NCI-H510A treated with DMSO at 0.1 percent for 48 hours (cell line): ENCODE measurements at places on chromosomes 6 and 20.

DNA sequence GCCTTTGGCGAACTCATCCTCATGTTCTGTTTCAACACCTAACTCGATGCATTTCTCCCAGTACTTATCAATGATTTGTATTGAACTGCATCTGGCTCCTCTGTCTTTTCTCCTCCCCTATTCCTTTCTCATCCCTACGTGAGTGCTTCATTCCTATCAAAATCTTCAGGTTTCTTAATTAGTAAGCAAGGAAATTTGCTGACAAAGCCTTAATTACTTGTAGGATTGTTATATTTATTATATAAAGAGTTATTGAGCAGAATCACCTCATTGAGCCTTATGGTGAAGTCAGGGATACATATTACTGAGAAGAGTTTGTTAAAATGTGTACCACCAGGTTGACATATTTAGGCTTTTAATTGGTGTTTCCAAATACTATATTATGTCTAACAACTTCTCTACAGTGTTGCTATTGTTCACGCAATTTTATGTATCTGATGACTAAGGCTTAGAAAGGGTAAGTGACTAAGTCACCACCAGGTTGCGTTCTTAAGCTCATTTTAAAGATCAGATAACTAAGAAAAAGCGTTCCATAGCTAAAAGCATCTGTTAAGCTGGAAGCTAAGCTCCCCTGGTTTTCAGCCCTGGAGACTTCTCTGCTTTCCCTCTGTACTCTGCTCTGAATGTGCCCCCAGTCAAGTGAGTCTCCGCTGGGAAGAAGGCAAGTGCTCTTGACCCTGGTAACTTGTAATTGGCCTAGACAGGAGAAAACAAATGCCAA lies 18.9 kb downstream of the SCGN start:
- DNase-seq: peak; percentile 34

GRCh38 chr6:6696867-6697531 lies 108.5 kb downstream of the LY86 start:
- DNase-seq: peak; percentile 11

DNA sequence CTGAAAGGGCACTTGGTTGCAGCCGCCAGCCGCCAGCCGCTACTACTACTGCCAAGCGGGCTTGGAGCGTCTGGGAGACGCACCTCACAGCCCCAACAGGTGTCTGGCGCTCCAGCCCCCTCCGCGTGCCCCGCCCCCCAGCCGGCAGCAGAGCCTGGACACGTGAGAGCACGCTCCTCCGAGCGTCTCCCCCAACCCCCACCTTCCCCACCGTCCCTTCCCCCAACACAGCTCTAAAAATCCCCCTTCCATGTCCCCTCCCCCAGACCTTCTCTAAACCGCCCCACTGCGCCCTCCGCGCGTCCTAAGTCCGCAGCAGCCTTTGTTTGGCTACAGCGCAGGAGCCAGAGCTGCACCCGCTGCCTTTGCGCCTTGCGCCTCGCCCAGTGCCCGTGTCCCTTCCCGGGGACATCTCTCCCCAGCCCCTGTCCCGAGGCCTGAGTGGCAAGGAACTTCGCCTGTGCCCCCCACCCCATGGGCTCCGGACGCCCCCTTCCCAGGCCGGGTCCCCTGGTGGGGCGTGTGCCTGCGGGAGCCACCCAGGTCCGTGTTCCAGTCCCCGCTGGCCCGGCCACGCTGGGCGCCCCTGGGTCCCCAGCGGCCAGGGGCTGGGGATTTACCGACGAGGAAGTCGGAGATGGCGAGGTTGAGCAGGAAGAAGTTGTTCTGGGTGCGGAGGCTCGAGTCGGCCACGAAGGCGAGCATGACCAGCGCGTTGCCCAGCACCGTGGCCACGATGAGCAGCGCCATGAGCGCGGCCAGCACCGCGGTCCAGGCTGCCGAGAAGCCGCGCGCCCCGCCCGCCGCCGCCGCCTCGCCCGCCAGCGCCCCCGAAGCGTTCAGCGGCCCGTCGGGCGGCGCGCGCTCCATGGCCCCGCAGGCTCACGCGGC lies 732 bp downstream of the HRH3 start:
- DNase-seq: peak; percentile 38

GRCh38 chr20:5870568-5870981 lies 79.8 kb downstream of the TRMT6 start:
- DNase-seq: no peak

GRCh38 chr20:59828125-59829053 lies 105.0 kb downstream of the SYCP2 start:
- no peak for DNase-seq

GRCh38 chr6:51314965-51315364 lies 496.3 kb downstream of the TFAP2B start:
- no peak for DNase-seq

- no peak for DNase-seq
These were observed 455.4 kb downstream of the RNF144B start for GRCh38 chr6:18842534-18842933.

- DNase-seq: no peak
These were observed 93.4 kb downstream of the MBOAT1 start for GRCh38 chr6:20118892-20119291.

GRCh38 chr6:146770965-146771735 lies 172.4 kb downstream of the ADGB start:
- DNase-seq: no peak

DNA sequence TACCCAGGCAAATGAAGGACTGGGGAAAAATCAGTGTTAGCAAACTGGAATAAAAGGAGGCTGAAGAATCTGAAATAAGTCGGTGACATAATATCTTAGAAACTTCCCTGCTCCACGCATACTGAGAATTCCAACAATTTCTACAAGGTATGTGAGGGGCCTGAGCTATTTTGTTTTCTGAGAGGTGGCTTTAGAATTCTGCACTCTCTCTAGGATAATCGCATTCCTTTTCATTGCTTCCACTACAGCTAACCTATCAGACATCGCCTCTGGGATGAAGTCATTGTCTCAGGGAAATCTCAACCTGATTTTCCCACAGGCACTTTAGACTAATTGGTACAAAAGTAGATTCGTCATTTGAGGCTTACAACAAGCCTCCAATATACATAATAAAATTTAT lies 740.8 kb downstream of the PHF3 start:
- DNase-seq: no peak

GRCh38 chr6:1227935-1228753 lies 83.8 kb upstream of the FOXQ1 start:
- DNase-seq: no peak
